ENCODE measurements at places on chromosomes 6 and 20.

DNA sequence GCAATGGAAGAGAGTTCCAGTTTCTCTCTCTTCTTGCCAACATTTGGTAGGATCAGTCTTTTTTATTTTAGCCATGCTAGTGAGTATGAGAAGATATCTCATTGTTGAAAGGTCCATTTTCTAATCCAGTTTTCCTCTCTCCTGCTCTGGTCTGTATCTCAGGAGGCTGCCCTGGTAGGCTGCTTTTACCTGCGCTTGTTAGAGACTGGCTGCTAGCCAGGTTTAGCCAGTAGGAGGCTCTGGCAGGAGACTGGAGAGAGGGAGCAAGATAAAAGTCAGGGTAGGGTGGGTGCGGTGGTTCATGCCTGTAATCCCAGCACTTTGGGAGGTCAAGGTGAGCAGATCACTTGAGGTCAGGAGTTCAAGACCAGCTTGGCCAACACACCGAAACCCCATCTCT lies 68.6 kb upstream of the FOXP4 start:
- no peak for DNase-seq

DNA sequence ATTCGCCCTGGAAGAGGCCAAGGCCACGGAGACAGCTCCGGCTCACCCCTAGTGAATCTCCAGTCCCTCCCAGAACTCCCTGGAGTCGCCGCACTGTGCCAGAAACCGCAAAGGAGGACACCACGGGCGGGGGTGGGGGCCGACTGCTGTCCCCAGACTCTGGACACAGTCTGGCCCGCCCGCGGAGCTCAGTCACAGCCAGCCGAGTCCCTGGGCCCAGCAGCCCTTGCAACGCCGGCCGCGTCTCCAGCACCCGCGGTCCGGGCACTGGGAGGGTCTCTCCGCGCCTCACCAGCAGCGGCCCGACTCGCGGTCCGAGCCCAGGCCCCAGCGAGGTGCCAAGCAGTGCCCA lies 518 bp downstream of the PEX6 start:
- peak; percentile 8 for DNase-seq

- DNase-seq, result no peak
These were observed 1.3 kb downstream of the AVP start for GRCh38 chr20:3082955-3083952.

DNA sequence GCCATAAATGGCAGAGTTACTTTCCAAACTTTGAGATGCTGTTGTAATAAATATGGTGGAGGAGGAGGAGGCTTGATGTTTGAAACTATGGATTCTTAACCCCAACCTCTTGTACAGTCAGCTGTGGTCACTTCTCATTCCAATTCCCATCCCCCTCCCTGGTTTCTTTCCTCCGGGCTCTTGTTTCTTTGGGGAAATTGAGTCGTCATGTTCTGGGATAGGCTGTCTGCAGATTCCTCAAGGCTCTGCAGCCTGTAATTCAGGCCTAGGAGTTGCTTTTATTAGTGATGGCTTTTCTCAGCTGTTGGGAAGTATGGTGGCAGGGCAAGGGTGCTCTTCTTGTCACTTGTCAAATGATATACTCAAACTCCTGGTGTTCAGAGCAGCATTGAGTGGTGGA lies 2.6 kb downstream of the PTK7 start:
- DNase-seq, result no peak

GRCh38 chr6:20771409-20771808 lies 237.2 kb downstream of the CDKAL1 start:
- no peak for DNase-seq

DNA sequence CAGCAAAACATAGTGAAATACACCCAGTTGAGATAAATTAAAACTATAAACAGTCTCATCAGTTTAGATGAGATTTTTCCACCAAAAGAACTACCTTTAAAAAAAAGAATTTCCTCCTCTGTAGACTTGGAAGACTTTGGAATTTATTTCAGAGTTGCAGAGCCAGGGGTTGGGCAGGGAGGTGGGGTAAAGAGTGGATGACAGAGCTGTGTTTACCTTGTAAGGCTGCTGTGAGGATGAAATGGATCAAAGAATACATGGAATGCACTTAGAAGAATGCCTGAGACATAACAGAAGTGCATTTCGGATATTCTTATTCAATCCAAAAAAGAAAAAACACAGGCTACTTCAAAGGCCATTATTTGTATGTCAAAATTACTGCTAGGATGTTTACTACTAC lies 6.4 kb upstream of the LY86 start:
- DNase-seq, result no peak

- no peak for DNase-seq
These were observed 163.2 kb upstream of the RNF217 start for GRCh38 chr6:124798942-124799496.

DNA sequence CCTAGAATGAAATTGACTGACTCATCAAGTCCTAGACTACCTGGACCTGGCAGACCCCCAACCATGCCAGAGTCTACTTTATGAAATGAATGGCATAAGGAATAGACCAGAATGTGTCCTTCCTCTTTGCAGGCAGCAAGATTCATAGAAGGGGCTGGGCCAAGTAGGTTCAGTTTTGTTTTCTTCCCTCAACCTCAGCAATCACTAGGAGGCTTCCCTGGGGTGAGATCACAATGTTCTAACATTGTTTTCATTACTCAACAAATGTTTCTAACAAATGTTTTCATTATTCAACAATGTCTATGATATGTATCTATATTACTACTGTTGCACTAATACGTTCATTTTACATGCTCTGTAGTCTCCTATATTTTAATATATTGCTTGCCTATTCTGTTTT lies 8.4 kb upstream of the FAM162B start:
- DNase-seq, result no peak
